ENCODE measurements at places on chromosomes 11 and 22. TPM values are rescaled to one million over a fixed set of nuclear protein-coding genes. Genes with fewer than 3 reads are reported as not detected.

- DNase-seq, result peak; percentile 53
Measured at GRCh38 chr11:64723117-64723906, at the start of gene NRXN2. Gene NRXN2, minus strand, starts transcription at chr11:64723197. Its CDS starts 9,498 bp downstream, at chr11:64713699.

- no peak for DNase-seq
Measured at GRCh38 chr11:7494086-7494745, 8.9 kb downstream of the OLFML1 start.

- no peak for DNase-seq
Measured at GRCh38 chr11:64009710-64010109, 23.5 kb downstream of the OTUB1 start.

- no peak for DNase-seq
Measured at GRCh38 chr22:21937041-21937820, 15.4 kb downstream of the PPM1F start.

- no peak for DNase-seq
Measured at GRCh38 chr11:82701847-82702520, 31.7 kb downstream of the FAM181B start.

NCF4 gene
- total RNA-seq, result not detected

GRCh38 chr11:117859488-117860112 lies 16.9 kb downstream of the FXYD6 start:
- no peak for DNase-seq

PARVA gene
- 106 TPM for total RNA-seq

ASRGL1 gene
- 2.4 TPM for total RNA-seq

LARGE1 gene
- total RNA-seq, result 92.6 TPM

- peak; percentile 57 for DNase-seq
Measured at GRCh38 chr11:127996825-127997224, 590.5 kb downstream of the ETS1 start.

GRCh38 chr11:111310723-111311122 lies 12.4 kb downstream of the POU2AF3 start:
- DNase-seq, result no peak

DNA sequence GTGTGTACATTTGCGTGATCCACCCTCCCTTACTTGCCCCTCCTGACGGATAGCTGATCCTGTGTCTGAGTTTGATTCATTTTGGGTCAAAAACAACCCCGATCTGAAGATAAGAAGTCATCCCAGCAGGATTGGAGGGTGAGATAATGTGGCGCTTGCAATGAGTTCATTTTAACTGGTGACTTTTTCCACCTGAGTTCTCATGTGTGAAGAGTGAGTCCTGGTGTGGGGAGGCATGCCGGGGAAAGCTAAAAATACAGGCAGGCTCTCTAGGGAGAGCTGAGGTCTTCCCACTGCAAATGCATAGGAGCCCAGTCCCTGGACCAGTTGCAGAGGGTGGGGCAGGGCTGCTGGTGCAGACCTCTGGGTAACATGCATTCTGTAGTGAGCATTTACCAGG lies 35.7 kb upstream of the ELF5 start:
- DNase-seq, result no peak

- peak; percentile 90 for DNase-seq
Measured at GRCh38 chr11:115464269-115464668, 39.9 kb downstream of the CADM1 start.

CBLIF gene
- total RNA-seq, result not detected

GRCh38 chr22:42179616-42180015 lies 49.0 kb upstream of the CYP2D6 start:
- DNase-seq, result peak; percentile 76

DNA sequence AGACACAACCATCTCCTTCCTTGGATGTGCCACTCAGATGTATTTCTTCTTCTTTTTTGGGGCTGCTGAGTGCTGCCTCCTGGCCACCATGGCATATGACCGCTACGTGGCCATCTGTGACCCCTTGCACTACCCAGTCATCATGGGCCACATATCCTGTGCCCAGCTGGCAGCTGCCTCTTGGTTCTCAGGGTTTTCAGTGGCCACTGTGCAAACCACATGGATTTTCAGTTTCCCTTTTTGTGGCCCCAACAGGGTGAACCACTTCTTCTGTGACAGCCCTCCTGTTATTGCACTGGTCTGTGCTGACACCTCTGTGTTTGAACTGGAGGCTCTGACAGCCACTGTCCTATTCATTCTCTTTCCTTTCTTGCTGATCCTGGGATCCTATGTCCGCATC lies 489 bp downstream of the OR10A4 start:
- no peak for DNase-seq

GRCh38 chr11:16966930-16967671 lies 47.1 kb downstream of the PLEKHA7 start:
- DNase-seq, result no peak

SLC22A9 gene
- total RNA-seq, result not detected

OR51B4 gene
- not detected for total RNA-seq

DNA sequence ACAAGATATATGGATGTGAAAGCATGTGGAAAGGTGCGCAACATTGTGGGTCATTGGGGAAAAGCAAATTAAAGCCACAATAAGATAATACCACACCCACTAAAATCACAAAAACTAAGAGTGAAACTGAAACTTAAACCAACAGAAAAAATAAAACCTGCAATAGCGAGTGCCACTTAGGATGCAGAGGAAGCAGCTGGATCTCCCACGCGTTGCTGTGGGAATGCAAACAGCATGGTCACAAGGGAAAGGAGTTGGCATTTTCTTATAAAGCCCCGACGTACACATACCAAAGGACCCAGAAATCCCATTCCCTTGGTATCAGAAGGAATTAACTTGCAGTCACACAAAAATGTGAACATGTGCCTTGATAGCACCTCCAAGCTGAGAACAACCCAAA lies 712.0 kb downstream of the TBC1D22A start:
- DNase-seq, result no peak

GRCh38 chr11:32430568-32431381 lies 4.6 kb downstream of the WT1 start:
- no peak for DNase-seq

CHADL gene
- total RNA-seq, result 0.23 TPM

- no peak for DNase-seq
Measured at GRCh38 chr11:130582981-130583380, 134.5 kb downstream of the ADAMTS15 start.

DNA sequence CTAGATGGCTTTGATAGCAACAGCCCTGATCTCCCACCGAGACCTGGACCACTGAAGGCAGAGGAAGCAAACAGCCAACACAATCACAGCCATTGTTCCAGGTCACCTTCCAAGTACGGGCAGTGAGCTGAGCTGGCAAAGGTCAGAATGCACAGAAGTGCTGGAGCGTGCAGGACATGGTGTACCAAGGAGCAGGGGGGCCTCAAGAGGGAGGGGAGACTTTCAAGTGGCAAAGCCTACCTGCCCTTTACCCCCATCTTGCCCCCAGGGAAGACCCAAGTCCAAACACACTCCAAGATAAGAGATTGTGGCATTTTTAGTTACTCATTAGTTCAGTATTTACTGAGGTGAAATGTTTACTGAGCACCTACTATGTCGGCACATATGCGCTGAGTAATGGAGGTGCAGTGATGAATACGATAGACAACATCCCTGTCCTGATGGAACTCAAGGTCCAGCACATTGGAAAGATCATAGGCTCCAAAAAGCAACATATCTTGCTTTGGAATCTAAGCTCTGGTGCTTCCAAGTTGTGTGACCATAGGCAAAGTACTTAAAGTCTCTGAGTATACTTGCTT lies 26.0 kb upstream of the TTC12 start:
- no peak for DNase-seq

DEFB131B gene
- total RNA-seq, result not detected

GRCh38 chr11:6547177-6547576 lies 50.1 kb downstream of the DNHD1 start:
- DNase-seq, result no peak

GRCh38 chr11:88494848-88495247 lies 157.3 kb upstream of the CTSC start:
- DNase-seq, result no peak

DNA sequence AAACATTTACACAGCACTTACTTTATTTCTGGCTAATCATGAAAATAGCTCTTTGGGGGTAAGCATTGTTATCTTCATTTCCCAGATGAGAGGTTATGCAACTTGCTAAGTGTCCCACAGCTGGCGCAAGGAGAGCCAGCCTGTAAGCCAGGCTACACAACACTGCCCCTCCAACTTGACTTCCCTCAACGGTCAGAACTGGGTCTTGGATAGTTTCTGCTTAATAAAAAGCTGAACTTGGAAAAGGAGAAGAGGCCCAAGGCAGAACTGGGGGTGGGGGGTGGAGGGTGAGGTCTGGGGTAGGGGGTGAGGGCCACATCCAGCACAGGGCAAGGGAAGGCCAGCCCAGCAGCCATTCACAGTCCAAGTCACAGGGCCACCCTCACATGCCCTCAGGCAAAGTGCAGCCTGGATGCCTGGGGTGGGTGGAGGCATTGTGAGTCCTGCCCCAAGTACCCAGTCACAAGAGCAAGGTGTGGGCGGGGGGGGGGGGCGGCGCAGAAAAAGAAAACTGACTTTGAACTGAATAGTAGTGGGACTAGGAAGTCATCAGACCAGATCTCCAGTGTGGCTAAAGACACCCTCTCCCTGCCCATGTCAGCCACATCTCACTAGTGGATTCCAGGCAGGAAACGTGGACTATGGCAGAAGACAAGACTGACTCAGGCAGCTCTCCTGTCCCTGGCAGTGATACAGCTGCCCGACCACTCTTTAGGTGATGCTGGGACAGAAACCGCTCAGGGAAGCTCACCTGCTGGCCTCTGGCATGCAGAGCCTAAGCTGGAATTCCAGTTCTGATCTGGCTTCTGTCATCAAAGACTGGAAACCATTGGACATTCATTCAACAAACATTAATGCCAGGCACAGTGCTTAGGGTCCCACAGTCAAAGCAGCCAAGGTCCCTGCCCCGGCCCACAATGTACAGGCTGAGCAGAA lies 52.4 kb downstream of the PACSIN2 start:
- no peak for DNase-seq

- peak; percentile 41 for DNase-seq
Measured at GRCh38 chr22:50146439-50147238, 23.9 kb upstream of the PANX2 start.

RTL10 gene
- total RNA-seq, result 33.6 TPM

MYOD1 gene
- not detected for total RNA-seq

DNA sequence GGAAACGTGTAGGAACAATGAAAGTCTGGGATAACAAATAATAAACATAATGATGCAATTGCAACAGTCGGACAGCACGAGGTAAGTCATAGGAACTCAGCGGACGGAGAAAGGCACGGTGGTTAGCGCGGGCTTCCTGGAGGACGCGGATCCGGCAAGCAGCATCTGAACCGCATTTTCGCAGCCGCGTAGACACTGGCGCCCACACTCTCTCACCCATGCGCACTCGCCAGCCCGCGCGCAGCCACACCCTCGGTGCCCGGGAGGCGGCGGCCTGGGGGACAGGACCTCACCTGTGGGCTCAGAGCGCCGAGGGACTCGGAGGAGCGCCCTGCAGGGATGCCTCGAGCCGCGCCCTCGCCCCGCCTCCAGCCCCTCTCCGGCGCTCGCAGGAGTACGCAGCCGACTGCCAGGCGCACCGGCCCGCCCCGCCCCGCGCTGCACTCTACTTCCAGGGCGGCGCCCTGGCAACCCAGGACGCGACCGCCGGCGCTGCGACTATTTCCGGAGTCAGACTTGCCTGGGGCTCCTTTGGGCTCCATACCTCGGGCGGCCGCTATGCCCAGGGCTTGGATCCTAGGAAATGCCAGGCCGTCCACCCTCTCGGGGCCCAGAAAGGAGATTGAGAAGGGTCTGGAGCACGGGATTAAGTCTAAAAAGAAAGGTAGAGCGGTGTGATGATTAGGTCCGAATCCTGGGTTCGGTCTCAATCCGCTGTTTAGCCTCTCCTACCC lies at the start of gene TTLL1:
Gene TTLL1 (minus strand): TSS at position 408 of the 734 bp plus-strand sequence. CDS start 13,805 bp downstream, outside the sequence.
- peak; percentile 66 for DNase-seq

DNA sequence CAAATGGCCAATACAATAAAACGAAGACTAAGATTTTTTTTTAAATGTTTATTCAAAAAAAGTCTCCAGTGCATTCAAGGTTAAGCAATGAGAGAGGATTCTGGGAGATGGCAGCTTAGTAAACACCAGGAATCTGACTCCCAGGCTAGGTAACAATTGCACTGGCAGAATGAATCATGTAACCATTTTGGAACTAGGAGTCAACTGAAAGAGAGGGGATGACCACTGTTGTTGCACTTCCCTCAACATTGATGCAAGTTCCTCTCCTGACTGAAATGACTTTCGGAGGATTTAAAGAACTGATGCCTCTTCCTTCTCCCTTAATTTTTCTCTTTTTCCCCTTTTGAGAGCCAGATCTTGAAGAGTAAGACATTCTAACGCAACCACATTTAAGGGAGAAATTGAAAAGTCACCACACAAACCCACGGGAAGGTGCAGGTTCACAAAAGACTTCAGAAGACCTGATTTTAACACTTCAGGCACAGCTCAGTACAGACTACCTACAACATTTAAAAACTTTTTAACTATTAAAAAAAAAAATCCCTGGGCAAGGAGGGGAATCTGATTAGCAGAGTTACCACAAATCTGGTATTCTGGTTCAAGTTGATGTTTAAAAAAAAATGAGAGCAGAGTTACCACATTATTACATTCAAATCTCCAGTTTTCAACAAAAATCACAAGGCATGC lies 56.8 kb downstream of the FCHSD2 start:
- no peak for DNase-seq

PRG3 gene
- total RNA-seq, result not detected

GRCh38 chr11:8775734-8776133 lies 93.1 kb downstream of the RPL27A start:
- no peak for DNase-seq

- peak; percentile 46 for DNase-seq
Measured at GRCh38 chr11:75388386-75389275, 10.7 kb upstream of the RPS3 start.

- DNase-seq, result no peak
Measured at GRCh38 chr22:50059881-50060262, 1.8 kb upstream of the TTLL8 start.

GRCh38 chr22:26983311-26983710 lies 325.9 kb downstream of the MIAT start:
- DNase-seq, result no peak

DNA sequence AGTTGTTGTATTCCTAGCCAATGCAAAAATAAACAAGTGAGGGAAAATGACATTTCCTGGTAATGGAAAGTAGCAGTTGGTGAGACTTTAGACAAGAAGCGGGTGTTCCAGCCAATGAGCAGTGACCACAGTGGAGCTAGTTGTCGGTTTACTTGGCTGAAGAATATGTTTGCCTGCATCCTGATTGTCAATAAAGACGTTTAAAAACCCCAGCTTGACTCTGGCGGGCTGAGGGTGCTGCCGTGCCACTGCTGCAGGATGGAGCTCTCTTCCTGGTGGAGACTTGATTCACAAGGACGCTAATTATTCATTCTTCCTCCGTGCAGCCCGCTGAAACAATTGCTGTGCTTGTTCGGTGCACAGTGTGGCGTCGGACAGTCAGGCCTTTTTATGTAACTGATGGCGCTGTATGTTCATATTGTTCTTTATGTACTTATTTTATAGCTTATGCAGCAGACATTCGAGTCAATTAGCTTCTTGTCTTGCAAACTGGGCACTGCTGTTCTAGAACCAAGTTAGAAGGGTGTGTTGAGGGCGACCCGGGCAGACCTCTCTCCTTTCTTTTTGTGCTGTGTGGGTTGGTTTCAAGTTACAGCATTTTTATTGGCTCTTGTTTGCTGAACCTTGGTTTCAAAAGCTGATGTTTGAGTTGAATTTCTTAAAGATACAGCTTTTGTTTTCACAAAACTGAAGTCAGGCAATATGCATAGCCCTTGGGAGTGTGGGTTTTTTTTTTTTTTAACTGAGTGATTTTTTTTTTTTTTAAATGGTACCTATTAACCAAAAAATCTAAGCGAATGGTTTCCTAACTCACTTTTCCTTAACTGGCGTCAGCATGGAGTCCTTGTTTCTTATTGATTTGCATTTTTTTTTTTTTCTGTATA lies 153.9 kb downstream of the TEAD1 start:
- peak; percentile 78 for DNase-seq

GRCh38 chr11:126488591-126489370 lies 133.3 kb downstream of the ST3GAL4 start:
- no peak for DNase-seq
